ENCODE measurements at places on chromosomes 4 and X.

DNA sequence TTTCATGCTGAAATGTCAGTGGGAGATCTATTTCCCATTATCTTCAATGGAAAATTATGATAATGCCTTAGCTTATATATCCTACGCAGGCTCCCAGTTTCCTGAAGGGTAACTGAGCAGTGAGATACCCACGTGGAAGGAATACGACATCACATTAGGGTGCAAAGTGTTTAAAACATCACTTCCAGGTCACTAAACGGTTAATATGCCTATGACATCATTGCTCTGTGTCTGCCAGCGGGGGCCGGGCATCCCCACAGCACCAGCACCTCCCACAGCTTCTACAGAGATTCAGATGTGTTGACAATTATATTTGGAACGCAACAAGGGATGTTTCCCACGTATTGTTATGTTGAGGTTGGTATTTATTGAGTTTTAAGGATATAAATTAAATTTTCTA is 27.1 kb downstream of the TMEM271 start:
- DNase-seq: no peak

- DNase-seq: no peak
Observed at GRCh38 chr4:19227701-19228100, 1024.0 kb upstream of the SLIT2 start.

- DNase-seq: no peak
Observed at GRCh38 chr4:150283689-150284088, 205.4 kb downstream of the DCLK2 start.

- no peak for DNase-seq
Observed at GRCh38 chr4:6404611-6405396, 67.6 kb downstream of the PPP2R2C start.

GRCh38 chr4:79043138-79043537 is 103.9 kb upstream of the PAQR3 start:
- no peak for DNase-seq

DNA sequence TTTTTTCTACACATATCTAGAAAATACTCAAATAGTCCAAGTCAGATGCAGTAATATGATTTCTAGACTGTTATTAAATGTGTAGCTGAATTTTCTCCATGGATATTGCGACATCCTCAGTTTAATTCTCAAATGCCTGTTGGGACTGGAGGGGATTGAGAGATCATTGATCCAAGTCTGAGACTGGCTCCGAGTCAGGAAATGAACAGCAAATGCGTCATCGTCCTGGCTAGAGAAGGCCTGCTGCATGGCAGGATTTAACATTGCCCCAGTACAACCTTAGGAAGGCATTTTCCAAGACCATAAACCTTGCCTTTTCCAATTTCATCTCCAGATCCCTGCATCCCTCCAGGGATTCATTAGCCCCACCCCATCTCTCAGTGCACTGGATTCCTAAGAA is 56.6 kb upstream of the SLC6A14 start:
- DNase-seq: no peak

DNA sequence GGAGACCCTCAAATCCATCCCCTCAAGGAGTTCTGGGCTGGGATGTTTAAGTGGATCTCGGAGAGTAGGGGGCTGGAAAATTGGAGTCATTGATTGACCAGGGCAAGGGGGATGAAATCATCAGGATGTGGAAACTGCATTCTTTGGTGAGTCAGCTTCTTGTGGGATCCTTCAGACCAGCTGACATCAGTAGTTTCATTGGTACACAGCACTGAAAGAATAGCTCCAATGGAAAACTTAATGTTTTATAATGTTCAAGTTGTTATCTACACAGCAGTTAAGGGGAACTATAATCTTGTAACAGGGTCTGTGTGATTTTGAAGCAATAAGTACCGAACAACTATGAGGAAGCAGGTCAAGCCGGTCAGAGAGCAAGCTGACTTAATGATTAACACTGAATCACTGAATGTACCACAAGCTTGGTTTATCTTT is 506.1 kb downstream of the RPA4 start:
- DNase-seq: no peak

- no peak for DNase-seq
Observed at GRCh38 chr4:2069161-2069971, 10.2 kb downstream of the NAT8L start.

DNA sequence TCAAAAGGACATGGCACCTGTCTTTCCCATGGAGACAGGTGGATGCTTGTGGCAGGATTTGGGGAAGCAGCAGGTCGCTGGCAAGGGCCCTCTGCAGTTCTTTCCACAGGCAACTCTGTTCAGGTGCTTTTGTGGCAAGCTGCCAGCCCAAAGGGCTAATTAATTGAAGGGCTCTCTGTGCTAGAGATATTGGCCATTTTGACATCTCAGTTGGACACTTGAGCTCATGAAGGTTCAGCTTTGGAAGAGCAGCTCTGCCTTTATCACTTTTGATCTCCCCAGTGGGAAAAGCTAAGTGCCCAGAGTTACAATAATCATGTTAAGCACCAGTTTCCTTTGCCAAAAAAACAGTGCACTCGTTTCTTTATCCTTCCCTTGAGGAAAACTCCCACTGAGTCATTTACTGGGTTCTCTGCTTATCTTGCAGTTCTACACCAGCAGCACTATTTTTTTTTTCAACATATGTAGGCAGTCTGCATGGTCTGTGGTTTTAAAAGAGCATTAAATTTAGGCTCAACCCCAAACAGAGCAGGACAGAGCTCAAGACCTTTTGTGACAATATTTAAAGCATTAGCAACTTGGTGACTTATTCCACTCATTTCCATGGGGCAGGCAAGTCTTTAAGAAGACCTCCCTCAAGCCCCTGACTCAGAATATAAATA is 336.4 kb upstream of the RASGEF1B start:
- no peak for DNase-seq

DNA sequence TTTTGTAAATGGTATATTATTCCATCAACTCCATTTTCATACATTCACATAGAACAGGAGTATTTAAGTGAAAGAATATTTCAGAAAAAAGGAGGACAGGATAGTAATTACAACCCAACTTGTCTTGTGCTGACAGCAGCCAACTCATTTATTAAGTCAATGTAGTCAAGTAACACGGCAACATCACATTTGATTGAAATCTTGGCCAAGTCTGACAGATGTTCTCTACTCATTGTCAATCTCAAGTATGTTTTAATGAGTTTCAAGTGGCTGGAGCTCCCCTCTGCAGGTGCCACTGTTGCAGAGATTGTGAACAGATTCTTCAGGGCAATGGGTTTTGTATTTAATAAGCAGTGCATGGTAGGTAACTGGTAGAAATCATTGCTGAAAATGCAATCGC is 332.5 kb downstream of the C4orf33 start:
- DNase-seq: no peak

- no peak for DNase-seq
Observed at GRCh38 chr4:52789774-52790173, 38.5 kb upstream of the ERVMER34-1 start.

DNA sequence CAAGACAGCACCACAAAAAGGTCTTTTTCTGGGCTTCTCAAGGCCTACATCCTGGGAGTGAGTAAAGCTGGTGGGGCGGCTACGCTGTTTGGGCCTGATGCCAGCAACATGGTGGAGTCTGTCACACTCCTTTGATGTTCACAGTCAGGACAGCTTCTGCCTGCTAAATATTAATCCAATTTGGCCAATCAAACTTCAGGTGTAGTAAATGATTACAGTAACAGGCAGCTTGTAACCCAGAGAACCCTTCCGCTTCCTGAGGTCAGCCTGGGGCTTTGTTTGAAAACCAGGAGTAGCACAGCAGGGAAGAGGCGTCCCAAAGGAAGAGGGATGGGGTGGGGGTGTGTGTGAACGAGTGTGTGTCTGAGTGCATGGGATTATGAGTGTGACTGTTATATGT is 220.4 kb downstream of the MAML3 start:
- DNase-seq: no peak

DNA sequence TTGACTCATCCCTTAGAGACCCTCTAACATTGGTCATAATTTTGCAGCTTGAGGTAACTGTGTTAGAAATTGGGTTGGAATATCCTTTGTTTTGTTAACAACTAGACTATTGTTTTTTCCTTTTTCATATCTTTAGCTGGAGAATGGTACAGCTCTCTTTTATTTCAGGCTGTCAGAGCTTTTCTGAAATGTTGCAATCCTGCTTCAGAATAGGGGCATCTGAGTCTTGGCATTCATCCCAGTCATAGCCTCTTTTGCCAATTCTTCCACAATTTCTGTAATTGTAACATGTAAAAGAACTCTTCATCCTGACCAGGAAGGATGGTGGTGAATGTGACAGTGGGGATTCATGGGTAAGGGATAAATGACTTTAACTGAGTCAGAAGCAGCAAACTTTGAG is 128.7 kb downstream of the FHIP1A start:
- DNase-seq: no peak

DNA sequence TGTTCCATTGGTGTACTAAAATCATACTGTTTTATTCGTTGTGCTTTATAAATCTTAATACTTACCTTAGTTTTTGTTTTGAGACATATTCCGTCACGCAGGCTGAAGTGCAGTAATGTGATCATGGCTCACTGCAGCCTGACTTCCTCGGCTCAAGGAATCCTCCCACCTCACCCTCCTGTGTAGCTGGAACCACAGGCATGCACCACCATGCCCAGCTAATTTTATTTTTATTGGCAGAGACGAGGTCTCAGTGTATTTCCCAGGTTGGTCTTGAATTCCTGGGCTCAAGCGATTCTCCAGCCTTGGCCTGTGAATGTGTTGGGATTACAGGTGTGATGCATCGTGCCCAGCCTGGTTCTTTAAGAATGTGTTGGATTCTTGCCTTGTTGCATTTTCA is 24.4 kb upstream of the DCK start:
- no peak for DNase-seq

DNA sequence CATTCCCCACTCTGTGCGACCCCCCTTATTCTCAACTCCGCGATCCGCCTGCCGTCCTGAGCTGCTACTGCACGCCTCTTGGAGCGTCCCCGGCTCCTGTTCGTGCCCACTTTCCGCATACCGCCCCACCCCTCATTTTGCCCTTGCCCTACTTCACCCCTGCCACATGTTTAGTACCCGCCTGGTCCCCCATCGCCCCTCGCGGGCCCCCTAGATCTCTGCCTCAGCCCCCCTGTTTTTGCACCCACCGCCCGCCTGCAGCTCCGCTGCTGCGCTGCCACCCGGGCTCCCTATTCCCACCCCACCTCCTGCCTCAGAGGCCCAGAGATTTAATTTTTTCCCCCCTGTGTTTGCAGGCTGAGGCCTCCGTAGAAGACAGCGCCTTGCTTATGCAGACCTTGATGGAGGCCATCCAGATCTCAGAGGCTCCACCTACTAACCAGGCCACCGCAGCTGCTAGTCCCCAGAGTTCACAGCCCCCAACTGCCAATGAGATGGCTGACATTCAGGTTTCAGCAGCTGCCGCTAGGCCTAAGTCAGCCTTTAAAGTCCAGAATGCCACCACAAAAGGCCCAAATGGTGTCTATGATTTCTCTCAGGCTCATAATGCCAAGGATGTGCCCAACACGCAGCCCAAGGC is 1.4 kb downstream of the MAGED1 start:
- no peak for DNase-seq

DNA sequence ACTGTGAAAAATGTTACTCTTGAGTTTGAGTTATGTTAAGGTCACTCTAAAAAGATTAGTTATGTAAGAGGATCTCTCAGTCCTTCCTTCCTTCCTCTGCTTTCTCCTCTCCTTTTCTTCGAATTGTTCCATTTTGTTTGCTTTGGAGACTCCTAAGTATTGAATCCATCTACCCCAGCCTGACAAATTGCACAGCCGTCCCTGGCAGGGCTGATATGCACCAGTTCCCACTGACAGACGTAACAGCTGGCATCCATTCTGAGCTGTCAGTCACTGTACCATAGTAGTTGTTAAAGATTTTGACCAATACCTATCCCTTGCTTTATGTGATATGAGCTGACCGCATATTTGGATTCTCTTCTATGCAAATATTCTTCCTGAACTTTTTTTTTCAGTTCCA is 210.7 kb upstream of the IGFBP7 start:
- DNase-seq: no peak

DNA sequence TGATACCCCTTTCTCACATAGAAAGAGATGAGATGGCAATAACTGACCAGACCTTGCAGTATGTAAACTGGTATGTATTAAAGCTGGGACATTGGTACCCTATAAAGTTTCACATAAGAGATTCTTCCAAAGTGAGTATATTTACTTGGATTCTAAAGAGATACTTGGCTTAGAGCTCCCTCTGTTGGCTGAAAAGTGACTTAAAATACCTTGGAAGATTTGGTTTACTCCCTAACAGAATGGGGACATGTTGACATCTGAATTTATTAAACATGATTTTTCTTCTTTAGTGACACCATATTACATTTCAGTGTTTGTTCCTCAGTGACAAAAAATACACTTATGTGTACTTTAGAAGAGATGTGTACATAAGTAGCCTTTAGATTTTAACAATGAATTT is 47.9 kb upstream of the RGN start:
- peak; percentile 8 for DNase-seq

DNA sequence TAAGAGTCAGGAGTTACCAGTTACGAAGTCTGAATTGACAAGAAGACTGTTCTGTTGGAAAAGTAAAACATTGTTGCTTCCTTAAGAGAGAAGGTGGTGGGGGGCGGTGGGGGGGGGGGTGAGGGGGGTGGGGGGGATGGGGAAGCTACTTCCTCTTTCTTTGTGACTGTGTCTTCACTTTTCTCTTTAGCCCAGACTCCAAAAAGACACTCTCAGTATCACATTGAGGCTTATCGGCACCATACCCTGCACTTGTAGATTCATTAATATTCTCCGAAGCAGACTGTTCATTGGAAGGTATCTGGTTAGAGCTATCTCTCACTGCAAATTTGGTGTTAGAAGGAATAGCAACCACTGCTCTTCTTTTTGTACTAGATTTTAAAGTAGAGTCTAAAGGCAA is 94.5 kb upstream of the IL13RA1 start:
- no peak for DNase-seq

DNA sequence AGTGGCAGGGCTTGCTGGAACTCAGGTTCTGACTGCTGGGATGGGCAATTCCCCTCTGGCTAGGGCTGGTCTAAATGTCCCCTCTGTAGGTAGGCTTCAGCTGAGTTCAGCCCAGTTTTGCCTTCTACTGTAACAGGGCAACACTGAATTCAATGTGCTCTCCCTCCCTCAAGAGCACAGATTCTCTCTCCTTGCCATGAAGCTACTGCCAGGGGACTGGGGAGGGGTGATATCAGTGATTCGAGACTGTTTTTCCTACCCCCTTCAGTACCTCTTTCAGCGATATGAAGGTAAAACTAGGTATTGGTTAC is 23.4 kb upstream of the STPG2 start:
- DNase-seq: no peak

DNA sequence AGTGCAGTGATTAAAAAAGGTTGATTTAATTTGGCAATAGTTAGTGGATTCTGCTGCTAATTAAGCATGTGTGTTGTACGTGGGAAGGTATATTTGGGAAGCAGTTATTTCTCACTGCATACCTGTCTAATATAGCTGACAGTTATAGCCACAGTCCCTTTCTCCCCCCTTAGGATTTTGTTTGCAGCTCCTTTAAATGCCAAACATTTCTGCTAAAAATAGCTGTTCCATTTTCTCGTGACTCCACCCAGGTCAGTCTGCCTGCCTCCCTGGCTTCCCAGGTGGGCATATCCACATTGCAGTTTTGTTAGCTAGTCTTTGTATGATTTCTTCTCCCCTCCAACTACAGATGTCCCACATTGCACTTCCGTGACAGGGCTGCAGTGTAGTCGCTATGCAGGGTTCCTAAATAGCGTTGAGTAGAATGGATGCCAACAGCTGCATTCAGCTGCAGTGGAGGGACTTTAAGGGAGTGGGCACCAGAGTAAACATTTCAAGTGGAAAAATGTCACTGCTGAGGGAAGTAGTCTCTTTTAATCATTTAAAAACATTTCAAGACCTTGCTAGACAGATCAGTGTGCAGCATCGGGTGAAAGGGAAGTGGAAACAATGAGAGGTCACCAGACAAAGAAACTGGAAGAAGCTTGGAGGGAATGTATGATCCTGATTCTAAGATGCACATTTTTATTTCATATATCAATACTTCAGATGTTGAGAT is 326.3 kb downstream of the RAPGEF2 start:
- DNase-seq: no peak

All from activated T-cell treated with anti-CD3 and anti-CD28 coated beads for 4 hours (primary cell).